Caki2 (cell line): ENCODE measurements at places on chromosomes 3 and 15. TPM values are rescaled to one million over a fixed set of nuclear protein-coding genes. Genes with fewer than 3 reads are reported as not detected.

STAB1 gene
- not detected in 2 replicates for total RNA-seq

PRRT3 gene
- 0.20 and 1.2 TPM in 2 replicates for total RNA-seq

PPARG gene
- 58.3 and 63.8 TPM in 2 replicates for total RNA-seq

MAP2K5 gene
- total RNA-seq, result 1.7 and 5.4 TPM in 2 replicates

SI gene
- not detected in 2 replicates for total RNA-seq

GOLGA6D gene
- total RNA-seq, result not detected in 2 replicates

ACTRT3 gene
- total RNA-seq, result 0.34 and 0.81 TPM in 2 replicates

DNA sequence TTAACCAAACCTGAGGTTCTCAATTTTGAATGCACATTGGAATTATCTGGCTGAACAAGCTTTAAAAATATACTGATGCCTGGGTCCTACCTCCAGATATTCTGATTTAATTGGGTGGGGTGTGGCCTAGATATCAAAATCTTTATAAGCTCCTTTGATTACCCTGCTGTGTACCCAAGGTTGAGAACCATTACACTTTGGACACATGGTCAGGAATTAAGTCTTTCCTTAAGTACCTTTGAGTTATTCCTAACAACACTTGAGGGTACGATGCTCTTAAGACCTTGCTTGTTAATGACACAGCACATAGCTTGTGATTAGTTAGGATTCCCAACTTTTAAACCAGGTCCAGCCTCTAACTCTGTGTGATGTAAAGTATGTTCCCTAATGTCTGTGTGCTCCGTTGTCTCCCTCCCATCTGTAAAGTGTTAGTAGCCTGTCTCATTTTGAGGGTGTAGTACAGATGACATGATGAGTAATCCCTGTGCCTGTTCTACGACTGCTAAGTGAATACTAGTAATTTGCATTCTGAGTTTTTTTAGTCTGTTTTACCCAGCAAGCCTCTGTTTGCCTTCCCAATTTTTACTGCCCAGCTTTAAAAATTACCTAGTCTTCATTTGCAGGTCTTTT is 154.9 kb downstream of the KLHL25 start:
- no peak for DNase-seq

DNA sequence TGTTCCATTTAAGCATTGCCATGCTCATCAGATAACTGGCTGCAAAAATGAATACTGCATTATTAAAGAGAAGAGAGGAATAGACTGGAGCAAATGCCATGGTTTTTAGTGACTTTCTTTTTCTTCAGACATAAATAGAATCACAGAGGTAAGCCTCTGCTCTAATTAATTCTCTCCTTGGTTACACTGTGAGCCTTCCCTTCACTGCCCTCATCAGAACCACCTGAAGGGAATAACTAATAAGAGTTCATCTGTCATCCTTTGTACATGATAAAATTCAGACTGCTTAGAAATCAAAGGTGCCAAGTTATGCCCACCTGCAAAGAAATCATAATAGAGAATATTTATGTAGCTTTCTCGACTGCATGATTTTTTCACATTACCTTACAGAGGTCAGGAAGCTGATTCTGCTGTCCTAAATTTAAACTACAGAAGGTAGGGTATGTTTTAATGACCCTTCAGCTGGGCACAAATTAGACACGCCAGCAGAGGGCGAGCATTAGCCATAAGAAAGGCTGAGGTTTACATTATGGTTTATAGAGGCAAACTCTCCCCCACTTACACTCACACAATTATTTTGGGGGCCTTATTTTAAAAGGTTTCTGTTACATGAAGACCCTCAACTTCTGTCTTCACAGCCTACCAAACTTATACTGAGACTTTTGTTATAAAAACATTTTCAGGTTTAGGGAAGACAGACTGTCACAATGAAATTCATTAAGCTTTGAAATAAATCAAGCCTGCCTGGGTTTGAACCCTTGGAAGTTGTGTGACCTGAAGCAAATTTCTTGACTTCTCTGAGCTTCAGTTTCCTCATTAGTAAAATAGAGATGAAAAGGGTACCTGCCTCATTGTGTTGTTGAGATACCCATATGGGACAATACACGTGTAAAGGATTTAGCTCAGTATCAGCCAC is 15.3 kb upstream of the UNC13C start:
- peak; percentile 14 for DNase-seq

- peak; percentile 92 for DNase-seq
Measured at GRCh38 chr15:30065025-30065801, 17.5 kb upstream of the GOLGA8J start.

DNA sequence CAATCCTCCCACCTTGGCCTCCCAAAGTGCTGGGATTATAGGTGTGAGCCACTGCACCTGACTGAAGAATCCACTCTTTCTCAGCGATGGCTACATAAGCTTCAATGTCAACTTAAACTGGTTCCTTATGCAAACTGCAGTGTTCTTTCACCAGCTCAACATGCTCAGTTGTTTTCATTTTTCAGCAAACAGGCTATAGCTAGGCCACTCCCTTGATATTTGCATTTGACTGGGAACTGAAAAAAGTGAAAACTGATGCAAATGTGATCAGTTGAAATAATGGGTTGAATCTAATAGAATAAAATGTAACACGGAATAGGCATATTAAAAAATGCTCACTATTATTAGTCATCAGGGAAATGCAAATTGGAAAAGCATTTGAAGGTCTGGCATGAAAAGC is 74.2 kb upstream of the GCNT3 start:
- no peak for DNase-seq

- DNase-seq, result no peak
Measured at GRCh38 chr15:62337934-62338333, 172.8 kb upstream of the C2CD4B start.

- no peak for DNase-seq
Measured at GRCh38 chr3:40167958-40168357, 141.5 kb upstream of the EIF1B start.

DNA sequence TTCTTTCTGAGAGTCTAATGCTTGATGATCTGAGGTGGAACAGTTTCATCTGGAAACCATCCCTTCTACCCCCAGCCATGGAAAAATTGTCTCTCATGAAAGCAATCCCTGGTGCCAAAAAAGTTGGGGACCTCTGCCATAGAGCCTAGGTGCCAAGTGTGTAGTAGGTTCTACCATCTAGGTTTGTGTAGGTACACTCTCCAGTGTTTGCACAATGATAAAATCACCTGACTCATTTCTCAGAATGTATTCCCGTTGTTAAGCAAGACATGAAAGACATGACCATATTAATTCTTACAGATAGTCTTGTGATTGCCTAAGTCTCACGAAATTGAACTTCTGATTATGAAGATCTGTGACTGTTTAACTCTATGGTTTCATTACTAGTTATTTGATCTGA is 68.6 kb downstream of the KAT2B start:
- no peak for DNase-seq

DNA sequence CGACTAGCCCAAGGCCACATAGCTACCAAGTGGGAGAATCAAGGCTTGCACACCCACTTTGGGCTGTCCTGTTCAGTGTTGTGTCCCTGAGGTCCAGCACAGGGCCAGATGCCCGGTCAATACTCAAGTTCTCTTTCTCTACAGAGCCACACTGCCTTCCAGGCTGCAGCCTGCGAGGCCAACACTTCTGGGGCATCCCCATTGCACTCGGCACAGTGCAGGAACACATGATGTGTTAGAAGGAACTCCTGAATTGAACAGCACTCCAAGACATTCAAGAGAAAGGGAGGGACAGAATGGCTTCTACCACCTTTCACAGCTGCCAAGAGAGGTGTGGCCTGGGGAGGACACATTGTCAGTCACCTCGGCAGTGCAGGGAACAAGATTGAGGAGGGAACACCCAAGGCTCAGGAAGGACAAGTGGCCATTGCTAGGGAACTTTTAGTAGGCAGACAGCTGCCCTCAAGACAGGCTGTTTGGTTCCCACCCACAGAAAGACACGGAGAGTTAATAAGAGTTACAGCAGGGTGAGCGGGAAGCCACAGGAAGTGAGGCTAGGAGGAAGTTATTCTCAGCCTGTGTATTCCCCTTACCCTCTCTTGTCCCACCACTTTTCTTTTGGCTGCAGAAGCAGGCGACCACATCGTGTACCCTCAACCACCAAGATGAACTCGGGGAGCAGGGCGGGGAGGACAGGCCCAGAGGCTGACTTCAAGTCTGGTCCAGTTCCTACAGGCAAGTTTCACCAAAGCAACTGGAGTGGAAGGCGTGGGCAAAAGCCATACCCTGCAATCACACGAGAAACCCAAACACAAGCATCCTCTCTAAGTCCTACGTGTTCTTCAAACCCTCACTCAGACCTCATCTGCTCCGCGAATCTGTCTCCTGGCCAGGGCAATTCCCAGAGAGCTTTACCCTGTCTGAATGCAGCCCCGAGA is 69.4 kb downstream of the SRGAP3 start:
- DNase-seq, result no peak

DNA sequence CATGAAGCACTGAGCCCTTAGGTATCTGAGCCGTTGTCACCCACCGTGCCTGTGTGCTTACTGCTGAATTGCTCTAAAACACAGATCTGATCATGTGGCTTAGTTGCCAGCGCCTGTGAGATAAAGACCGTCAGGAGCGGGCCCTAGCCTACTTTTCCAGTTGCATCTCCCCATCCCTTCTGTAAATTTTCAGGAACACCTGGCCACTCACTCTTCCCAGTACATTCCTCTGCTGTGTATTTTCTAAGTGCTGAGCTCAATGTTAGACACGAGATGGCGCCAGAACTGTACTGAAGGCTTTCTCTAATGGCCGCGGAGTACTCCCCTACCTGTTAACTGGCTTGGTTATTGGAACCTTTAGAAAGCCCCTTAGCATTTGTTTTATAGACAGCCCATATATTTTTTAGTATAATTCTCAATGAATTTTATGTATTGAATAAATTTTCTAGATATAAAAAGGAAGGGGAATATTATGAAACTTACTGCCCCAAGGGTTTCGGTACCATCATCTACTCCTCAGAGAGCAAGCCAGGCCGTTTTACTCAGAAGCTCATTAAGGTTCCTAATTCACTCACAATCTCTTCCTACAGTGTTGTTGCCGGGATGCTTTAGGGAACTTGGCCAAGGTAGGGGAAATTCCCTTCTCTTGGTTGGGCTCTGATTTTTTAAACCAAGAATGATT is 16.7 kb upstream of the WNT7A start:
- peak; percentile 37 for DNase-seq

- no peak for DNase-seq
Measured at GRCh38 chr3:56971816-56972215, 88.6 kb upstream of the SPATA12 start.

GRCh38 chr15:62119874-62120273 is 45.2 kb downstream of the C2CD4B start:
- no peak for DNase-seq

- DNase-seq, result no peak
Measured at GRCh38 chr3:78176869-78177268, 1137.0 kb downstream of the ROBO2 start.

DNA sequence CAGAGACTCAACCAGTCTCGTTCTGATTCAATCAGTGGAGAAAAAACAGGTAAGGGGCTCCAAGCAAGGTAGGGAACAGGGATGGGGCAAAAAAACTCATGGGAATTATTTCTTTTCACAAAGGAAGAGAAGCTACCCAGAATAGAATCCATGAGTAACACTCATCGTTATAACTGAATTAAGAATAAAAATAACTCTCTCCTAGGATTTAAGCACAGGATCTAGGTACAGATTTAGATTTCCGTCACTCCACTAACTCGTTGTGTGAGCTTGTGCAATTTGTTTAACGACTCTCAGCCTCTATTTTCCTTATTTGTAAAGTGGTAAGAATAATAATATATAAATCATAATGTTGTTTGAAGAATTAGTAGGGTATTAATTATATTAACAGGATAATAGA is 68.6 kb downstream of the ADAMTS9 start:
- DNase-seq, result no peak

DNA sequence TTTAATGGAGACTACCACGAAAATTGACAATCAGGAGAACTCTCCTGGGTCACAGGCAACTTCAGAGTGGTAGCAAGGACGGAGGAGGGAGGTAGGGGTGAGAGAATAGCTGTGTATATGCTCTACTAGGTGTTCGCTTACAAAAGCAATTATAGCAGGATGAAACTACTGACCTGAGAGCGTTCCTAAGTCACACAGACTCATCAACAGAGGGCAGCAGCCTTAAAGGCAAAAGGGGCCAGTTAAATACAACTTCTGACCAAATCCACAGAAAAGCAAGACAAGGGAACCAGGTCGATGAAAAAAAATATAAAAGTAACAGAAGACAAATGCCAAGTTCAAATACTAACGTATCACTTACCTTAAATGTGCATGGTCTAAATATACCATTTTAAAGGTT is 894.6 kb downstream of the PLOD2 start:
- no peak for DNase-seq

GRCh38 chr3:46692566-46692990 is 901 bp downstream of the ALS2CL start:
- DNase-seq, result peak; percentile 74

DNA sequence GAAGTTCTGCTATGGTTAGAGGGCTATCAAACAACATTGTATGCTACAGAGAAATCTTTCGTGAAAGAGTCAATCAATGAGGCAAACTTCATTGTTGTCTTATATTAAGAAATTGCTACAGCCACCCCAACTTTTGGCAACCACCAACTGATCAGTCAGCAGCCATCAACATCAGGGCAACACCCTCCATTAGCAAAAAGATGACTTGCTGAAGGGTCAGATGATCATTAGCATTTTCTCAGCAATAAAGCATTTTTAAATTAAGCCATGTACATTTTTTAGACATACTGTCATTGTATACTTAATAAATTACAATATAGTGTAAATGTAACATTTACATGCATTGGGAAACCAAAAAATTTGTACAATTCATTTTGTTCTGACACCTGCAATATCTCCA is 53.1 kb downstream of the LYZL4 start:
- no peak for DNase-seq

- DNase-seq, result no peak
Measured at GRCh38 chr15:42143866-42144625, 12.4 kb downstream of the PLA2G4F start.
